Renal cortex interstitium (tissue), 15 donors: ENCODE measurements at places on chromosomes 13 and 19.

GRCh38 chr19:42244347-42245220 lies 2.2 kb upstream of the GSK3A start:
- DNase-seq: peak; percentile 92

- no peak for DNase-seq
These were observed 30.2 kb downstream of the PDCD5 start for GRCh38 chr19:32611161-32611560.

GRCh38 chr19:28706693-28707092 lies 506.3 kb downstream of the UQCRFS1 start:
- no peak for DNase-seq

- DNase-seq: no peak
These were observed 4.2 kb downstream of the LIPE start for GRCh38 chr19:42422901-42423461.

DNA sequence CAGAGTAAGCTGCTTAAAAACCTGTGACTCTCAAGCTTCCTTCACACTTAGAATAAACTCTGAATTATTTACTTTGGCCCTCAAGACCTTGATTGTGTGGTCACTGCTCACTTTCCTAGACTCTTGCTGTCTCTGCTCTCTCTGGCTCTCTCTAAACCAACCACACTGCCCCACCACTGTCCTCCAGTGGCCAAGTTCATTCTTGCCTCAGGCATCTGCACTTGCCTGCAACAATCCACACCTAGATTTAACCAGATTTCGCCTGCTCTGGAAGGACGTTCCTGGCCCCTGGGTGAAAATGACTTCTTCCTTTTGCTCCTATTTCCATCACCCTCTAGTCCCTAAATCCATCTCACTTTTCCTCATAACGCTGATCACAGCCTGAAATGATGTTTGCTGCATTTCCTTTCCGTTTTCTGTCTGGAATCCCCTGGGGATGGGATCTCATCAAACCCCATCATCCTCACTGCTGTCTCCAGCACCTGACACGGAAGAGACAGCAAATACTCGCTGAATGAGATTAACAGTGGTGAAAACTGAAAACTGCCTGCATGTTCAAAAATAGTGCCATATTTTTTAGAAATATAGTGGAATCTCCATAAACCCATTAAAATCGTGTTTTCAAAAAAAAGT lies 232.6 kb downstream of the UQCRFS1 start:
- no peak for DNase-seq

GRCh38 chr19:49255674-49256073 lies 69.3 kb downstream of the SLC6A16 start:
- no peak for DNase-seq

GRCh38 chr19:18233224-18233825 lies 7.1 kb upstream of the PDE4C start:
- peak; percentile 47 for DNase-seq

DNA sequence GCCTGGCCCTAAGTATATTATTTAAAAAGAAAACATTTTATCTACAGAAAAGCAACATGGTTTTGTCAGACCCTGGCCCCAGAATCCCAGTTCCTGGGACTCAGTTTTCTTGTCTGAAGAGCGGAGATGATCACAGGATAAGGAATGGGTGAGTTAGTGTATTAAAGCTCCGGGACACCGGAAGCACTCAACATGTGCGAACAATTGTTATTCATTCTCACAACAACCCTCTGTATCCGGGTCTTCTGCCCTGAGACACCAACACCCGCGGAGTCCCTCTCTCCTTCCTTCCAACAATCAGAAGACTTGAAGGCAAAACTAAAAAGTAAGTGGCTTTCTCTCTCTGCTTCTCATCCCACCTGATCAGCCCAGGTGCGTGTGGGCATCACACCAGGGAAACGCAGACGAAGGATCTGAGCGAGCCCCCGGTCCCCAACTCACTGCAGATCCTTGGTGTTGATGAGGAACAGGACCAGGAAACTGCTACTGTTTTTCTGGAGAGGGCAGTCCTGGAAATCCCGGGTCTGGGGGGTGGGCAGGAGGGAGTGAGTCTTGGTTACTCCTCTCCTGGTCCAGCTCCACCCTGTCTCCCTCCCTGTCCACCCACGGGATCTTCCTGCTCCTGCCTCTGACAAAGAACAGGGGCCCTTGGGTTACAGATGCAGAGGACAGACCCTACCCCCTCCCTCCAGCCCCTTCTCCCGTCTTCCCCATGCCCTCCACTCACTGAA lies 2.0 kb downstream of the GPR108 start:
- no peak for DNase-seq

GRCh38 chr13:103656311-103656710 lies 590.1 kb upstream of the SLC10A2 start:
- DNase-seq: no peak

GRCh38 chr13:111554539-111555267 lies 234.3 kb downstream of the TEX29 start:
- no peak for DNase-seq

GRCh38 chr19:3578390-3578789 lies 5.6 kb downstream of the HMG20B start:
- DNase-seq: no peak
